CD4-positive, alpha-beta T cell treated with Interleukin-2 at 100 ng/mL for 4 hours (primary cell): ENCODE measurements at places on chromosomes 11 and 22.

GRCh38 chr22:33674357-33674756 is 245.9 kb downstream of the LARGE1 start:
- DNase-seq, result no peak

- no peak for DNase-seq
Measured at GRCh38 chr11:125498521-125498920, 2.5 kb upstream of the FEZ1 start.

- DNase-seq, result no peak
Measured at GRCh38 chr11:109443052-109443451, 21.1 kb downstream of the C11orf87 start.

DNA sequence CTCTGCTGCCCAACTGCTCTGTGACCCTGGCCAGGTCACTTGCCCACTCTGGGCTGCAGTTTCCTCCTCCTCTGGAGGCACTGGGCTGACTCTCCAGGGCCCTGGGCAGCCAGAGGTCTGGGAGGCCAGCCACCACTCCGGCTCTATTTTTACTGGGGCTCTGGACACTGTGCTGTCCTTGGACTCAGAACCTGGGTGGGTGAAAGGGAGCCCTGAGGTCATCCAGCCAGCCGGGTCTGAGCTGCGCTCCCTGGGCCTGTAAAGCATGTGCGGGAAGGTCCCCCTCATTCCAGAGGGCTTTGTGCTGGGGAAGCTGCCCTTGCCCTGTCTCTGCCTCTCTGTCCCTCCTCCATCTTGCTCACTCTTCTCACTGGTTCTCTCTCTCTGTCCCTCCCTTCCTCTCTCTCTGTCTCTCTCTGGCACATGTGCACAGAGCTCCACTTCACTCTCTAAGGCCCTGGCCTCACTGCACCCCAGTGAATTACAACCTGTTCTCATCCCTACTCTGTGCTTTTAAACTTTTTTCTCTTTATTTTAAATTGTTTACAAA is 24.6 kb downstream of the MB start:
- no peak for DNase-seq

GRCh38 chr22:45202333-45203149 is 38.2 kb downstream of the KIAA0930 start:
- no peak for DNase-seq

- no peak for DNase-seq
Measured at GRCh38 chr11:47532597-47533213, 20.2 kb downstream of the CELF1 start.

- DNase-seq, result no peak
Measured at GRCh38 chr11:86666193-86666592, 6.2 kb downstream of the ME3 start.

- DNase-seq, result peak; percentile 61
Measured at GRCh38 chr11:78646564-78647185, 72.0 kb upstream of the NARS2 start.

DNA sequence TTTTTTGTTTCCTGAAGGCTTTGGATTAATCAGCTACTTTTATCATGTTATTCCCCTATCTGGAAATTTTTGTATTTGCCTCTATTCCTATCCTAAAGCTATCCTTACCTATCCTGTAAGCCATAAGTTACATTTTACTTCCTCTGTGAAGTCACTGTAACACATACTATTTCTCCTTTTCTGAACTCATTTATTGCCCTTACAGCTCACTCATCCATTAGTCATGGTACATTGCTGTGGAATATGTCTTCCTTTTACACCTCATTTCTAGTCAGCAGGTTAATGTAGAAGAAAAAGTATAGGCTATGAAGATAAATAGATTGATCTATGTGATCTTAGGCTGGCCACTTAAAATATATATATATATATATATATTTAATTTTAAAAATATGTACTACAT is 28.0 kb downstream of the SWAP70 start:
- DNase-seq, result no peak

- DNase-seq, result no peak
Measured at GRCh38 chr11:110279881-110280280, 16.5 kb downstream of the RDX start.

- no peak for DNase-seq
Measured at GRCh38 chr11:118687906-118688305, 8.5 kb upstream of the TREH start.

- DNase-seq, result no peak
Measured at GRCh38 chr22:35329114-35329847, 29.6 kb downstream of the TOM1 start.

DNA sequence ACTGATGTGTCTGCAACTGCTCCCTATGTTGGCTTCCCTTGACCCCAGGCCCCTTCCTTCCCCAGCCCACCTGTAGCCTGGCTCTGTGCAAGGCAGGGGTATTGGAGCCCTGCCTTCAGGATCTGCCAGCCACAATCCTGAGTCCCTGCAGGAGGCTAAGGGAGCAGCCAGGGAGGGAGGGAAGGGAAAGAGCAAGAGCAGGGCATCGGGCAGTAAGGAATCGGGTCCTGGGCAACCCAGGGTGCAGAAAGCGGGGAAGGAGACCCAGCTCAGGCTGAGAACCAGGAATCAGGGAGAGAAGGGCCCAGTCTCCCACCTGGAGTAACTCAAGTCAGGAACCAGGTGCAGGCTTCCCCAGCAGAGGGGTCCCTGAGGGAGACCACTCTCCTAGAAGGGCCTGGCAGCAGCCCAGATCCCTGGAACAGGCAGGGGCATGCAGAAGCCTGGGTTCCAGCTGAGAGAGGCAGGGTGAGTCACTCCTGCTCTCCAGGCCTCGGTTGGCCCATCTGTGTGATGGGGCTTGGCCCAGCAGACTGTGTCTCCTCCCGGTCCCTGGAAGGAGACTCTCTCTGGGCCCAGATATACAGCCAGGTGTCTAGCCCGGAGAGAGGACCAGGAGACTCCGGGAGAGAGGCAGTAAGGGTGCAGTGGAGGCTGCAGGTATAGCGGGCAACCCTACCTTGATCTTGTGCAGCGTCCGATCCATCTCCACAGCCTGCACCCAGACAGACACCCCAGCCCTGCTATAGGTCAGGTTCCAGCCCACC is 13.4 kb downstream of the STARD10 start:
- DNase-seq, result no peak

DNA sequence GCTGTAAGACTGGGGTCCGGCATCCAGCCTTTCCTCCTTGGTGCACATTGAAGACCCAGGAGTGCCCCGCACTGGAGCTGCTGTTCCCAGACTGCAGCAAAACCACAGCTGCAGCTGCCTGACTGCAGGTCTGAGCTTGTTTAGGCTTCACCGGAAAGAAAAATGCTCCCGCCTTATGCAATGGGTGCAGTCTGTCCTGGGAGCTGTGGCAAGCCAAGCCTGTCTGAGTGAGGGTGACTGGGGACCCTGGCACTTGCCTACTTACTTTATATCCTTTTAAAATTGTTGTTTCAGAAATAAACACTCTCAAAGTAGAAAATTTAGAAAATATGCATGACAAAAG is 23.3 kb upstream of the CD44 start:
- no peak for DNase-seq

DNA sequence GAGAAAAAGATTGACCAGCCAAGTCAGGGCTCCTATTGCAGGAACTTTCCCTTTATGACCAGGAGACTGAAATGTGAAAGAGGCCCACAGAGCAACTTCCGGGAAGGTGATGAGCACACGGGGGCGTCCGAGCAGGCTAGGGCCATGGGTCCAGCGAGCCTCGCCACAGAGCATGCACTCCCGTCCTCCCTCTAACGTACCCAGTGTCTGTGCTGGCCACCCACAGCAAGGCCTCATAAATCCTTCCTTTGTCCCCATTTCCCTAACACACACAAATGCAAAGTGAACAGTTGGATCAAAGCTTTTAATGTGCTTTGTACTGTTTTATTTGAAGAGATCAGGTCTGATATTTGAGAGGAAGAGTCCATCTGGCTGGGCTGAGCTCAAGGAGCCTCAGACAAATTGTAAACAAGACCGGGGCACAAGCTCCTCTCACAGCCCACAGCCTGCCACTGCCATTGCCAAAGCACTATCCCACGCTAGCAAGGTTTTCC is 44.3 kb downstream of the BLID start:
- DNase-seq, result no peak

- no peak for DNase-seq
Measured at GRCh38 chr11:70703141-70704064, 305.1 kb downstream of the CTTN start.

- DNase-seq, result no peak
Measured at GRCh38 chr11:123576501-123576900, 77.9 kb downstream of the SCN3B start.

DNA sequence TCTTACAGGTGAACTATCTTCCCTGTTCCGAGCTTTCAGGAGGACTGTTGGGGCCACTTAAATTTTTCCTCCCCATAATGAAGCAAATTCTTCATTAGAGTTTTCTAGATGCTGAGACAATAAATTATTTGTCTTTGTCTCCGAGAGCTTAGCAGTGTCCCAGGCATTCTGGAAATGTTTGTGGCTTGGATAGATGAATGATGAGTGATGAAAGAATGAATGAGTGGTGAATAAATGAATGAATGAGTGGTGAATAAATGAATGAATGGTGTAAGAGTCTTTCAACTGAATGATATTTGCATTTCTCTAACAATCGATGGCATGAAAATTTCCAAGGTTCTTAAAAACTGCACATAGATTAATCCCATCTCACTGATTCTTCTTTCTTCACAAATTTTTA is 52.8 kb downstream of the AHNAK start:
- no peak for DNase-seq

DNA sequence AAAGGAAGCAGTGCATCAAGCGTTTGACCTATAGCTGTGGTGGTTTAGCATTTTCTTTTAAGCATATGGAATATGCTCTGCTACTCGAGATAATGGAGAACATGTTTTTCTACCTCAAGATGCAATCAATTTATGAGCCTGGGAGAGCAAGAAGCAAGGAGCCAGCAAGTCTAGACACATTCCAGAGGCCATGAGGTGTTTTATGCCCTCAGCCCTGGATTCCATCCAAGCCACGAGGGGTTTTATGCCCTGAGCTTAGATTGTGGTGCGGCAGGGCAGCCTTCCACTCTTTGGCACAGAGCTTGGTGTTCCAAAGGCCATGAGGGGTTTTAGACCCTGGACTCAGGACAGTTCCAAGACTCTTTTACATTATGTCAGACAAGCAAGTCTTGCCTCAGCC is 11.7 kb upstream of the DNAJB13 start:
- no peak for DNase-seq

- DNase-seq, result no peak
Measured at GRCh38 chr11:56916587-56916986, 72.1 kb upstream of the OR5AK2 start.

- DNase-seq, result no peak
Measured at GRCh38 chr22:38706101-38706900, 557 bp downstream of the GTPBP1 start.

DNA sequence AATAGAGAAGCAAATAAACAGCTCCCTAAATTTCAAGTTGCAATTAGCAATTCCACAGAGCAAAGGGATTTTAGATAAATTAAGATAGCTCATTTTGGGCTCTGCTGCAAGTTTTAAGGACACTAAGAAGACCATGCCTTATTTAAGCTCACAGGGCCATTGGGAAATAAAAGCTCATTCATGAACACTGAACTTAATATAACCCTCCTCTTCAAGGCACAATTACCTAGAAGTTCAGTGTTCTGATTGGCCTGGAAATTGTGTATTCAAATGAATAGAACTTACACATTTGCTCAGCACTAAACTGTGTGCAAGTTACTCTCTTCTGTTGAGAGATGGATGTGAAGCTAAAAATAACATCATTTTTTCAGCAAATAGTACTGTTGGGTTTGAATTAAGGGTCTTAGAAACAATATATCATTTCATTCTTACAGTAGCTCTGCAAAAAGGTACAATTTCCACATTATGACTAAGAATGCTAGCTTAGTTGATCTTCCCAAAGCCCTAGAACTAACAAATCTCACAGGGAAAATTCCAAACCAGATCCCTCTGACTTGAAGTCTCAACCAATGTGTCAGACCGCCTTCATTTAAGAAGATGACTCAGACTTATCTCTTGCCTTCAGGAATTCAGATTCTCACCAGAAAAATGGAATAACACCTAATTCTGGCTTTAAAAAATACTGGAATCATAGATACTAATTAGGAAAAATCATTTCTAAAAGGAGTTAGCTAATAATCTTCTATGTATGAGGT is 87.4 kb upstream of the LRRC55 start:
- DNase-seq, result no peak

DNA sequence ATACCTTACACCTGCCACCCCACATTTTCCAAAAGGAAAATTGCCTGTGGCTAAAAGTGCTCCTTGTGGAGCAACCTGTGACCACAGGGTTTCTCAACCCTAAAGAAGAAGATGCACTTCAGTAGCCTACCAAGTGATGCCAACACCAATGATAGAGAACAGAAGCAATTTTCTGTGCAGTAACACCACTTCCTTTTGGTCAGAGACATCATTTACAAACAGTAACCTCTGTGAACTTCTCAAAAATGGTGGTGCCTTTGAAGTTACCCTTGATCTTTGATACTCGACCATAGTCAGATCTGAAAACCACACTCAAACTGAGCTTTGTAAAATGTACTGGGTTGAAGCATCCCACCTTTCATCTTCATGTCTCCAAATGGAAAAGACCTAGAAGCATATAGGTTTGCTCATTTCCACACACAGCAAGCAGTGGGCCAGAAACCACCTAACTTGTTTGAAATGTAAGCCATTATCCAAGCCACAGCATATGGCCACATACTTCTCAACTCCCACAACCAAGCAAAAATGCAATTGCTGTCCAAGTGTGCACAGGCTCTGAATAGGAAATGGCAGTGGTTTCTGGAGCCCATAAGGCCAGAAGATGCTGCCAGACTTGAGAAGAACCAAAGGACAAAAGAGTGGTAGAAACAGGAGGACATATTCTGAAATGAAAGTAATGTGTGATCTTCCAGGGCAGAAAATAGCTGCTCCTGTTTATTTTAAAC is 24.3 kb downstream of the MPPED2 start:
- no peak for DNase-seq

DNA sequence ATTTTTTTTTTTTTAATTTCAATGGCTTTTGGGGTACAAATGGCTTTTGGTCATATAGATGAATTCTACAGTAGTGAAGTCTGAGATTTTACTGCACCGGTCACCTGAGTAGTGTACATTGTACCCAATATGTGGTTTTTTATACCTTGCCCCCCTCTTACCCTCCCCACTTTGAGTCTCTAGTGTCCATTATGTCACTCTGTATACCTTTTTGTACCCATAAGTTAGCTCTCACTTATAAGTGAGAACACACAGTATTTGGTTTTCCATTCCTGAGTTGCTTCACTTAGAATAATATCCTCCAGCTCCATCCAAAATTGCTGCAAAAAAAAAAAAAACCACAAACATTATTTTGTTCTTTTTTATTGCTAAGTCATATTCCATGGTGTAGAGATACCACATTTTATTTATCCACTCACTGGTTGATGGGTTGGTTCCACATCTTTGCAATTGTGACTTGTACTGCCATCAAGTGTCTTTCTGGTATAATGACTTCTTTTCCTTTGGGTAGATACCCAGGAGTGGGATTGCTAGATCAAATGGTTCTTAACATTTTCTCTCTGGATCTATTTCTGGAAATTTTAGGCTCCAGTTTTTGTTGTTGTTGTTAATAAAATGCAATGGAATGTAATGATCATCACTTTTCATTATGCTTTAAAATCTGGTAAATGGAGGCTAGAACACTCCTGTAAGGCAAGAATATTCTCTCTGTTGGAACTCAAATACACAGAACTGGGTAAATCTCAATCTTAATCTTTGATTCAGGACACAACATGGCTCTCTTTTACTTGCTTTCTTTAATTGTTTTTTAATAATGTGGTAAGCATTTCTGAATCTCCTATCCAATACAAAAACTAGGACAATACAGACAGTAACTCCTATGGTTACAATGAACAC is 10.3 kb downstream of the NEAT1 start:
- DNase-seq, result peak; percentile 51
